ENCODE measurements at places on chromosomes 2 and 18.

DNA sequence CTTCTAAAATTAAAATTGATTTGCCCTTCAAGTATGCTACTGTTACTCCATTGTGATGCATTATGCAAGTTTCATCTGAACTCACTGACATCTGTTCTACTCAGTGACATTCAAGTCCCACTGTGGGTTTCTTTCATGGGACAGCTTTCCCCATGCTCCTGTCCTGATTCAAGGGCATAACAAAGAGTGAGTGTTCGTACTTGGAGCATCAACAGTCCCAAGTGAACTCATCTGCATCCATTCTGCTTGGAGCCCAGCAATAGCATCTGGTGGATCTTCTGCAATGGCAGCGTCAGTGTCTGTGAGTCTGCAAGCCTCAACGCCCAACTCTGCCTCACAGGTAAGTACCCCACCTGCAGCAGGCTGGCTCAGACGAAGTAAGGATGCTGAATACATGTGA, 27.5 kb downstream of the BUB1 start:
- DNase-seq = no peak

GRCh38 chr2:182019731-182020130, 34.1 kb downstream of the PPP1R1C start:
- DNase-seq = no peak

- DNase-seq = no peak
Measured at GRCh38 chr2:241112592-241112991, 10.5 kb upstream of the MTERF4 start.

GRCh38 chr2:95382686-95383634, 19.5 kb upstream of the FAHD2A start:
- peak; percentile 33 for DNase-seq

- peak; percentile 62 for DNase-seq
Measured at GRCh38 chr2:102664471-102664909, 45.1 kb downstream of the SLC9A2 start.

DNA sequence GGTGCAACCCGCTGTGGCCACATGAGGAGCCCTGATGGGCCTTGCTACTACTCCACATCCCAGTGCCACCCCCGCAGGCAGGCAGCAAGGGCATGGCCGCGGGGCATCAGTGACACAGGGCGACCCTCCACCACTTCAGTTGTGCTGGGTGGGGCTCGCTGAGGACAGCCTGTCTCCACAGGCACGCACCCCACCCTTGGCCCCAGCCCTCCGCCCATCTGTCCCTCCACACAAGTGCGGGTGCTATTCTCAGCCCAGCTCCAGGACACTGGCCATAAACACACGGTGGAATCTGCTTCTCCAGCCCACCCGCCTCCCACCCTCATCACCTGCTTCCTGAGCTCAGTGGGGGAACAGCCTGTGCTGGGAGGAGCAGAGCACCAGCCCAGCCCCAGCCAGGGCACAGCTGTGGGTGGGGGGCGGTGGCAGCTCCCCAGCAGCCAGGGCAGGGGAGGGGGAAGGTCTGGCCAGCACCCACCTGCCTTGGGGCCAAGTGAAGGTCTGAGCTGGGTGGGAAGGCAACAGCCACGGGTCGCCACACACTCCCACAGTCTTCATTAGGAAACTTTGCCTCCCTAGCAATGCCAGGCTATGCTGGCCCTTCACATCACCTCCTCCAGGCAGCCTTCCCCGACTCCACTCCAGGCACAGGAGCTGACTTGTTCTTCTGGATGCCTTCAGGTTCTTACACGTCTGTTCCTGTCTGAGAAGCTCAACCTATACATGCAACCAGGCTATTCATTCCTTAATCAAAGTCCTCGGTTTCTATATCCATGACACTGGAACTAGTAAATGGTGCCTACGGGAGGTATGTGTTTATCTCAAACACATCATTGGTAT, 16.5 kb downstream of the BIN1 start:
- DNase-seq = no peak

- DNase-seq = no peak
Measured at GRCh38 chr2:43265421-43265820, 39.0 kb upstream of the ZFP36L2 start.

GRCh38 chr2:214865400-214865799, 55.9 kb upstream of the BARD1 start:
- no peak for DNase-seq

GRCh38 chr18:44805643-44806042, 125.0 kb downstream of the SETBP1 start:
- no peak for DNase-seq

GRCh38 chr2:105744091-105744908, 412 bp upstream of the NCK2 start:
- peak; percentile 56 for DNase-seq

DNA sequence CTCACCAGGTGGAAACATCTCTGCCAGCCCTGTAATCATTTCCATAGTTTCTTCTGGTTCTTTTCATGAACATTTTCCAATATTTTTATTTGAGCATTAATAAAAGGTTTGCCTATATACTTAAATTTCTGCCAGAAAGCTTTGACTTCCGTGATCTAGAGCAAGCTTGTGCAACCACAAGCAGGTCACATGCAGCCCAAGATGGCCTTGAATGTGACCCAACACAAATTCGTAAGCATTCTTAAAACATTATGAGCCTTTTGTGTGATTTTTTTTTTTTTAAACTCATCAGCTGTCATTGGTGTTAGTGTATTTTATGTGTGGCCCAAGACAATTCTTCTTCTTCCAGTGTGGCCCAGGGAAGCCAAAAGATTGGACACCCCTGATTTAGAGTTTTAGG, 51.6 kb downstream of the NEDD4L start:
- no peak for DNase-seq

GRCh38 chr2:28185891-28186290, 206.8 kb upstream of the FOSL2 start:
- DNase-seq = no peak

DNA sequence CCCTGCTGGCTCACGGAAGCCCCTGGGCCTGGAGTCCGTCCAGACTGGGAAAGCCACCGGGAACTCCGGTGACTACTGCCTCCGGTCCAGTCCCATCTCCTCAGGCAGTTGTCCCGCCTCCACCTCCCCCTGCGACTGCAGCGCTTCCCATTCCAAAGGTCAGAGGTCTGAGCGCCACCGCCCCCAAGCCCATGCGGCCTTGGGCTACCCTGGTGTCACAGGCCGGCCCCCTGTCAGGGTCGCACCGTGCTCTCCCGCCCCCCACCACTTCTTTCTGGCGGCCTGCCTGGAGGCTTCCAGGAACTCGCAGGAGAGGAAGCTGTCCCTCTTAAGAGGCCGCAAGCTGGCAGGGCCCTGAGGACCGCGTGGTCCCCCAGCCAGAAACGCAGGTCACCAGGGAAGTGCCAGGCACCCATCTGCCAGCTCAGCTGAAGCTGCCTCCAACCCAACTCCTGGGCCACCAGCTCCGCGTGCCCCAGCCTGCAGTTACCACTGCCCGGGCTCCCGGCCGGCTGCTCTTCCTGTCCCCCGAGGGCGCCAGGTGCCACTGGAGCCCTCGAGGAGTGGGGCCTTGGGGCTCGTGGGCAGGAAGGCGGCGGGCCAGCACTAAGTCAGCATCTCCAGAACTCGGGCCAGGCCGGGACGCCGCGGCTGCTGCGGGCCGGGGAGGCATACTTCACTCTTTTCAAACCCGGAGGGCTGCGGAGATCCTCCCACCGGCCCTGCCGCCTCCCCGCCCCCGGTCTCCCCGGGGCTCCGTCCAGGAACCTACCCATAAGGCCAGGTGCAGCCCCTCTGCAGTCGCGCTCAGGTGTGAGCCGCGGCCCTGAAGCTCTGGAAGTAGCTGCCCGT, 83.3 kb upstream of the POMC start:
- peak; percentile 61 for DNase-seq

GRCh38 chr2:156356014-156356754, 23.7 kb upstream of the NR4A2 start:
- no peak for DNase-seq

GRCh38 chr2:223043164-223043941, 8.6 kb upstream of the KCNE4 start:
- no peak for DNase-seq

DNA sequence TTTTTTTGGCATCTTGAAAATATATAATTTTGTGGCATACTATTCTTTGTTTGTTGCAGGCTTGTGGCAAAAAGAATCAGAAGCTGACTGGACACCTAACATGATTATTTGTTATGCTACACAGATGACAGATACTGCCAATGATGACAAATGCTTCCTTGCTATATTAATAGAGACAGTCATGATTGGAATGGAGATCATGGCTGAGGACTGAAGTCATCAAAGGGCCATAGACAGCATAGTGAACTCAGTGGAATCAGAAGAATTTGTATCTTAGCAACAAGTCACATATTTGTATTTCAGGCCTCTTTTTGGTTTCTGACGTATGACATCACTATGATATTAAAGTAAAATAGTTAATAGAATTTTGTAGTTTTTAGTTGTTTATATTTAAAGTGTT, 1003.8 kb upstream of the DDX18 start:
- DNase-seq = no peak
